Mesothelial cell of epicardium (in vitro differentiated cells): ENCODE measurements at places on chromosomes 7 and 10.
A peak's percentile ranks its signal among the peaks of the same experiment; 100 is the strongest.

DNA sequence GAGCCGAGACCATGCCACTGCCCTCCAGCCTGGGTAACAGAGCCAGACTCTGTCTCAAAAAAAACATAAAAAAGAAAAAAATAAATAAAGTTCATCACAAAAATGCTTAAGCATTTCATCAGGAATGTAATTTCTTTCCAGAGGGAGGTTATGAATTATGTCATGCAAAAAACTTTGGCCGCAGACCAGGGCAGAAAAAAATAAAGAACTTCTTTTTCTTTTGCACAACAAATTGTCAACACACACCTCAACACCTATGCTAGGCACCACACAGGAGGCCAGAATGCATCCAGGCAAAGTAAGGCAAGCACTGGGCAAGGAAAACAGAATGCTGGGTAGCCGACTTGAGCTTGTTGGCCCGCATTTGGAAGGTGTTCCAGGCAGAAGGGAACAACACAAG lies 3.9 kb downstream of the C10orf62 start:
- DNase-seq, result no peak

DNA sequence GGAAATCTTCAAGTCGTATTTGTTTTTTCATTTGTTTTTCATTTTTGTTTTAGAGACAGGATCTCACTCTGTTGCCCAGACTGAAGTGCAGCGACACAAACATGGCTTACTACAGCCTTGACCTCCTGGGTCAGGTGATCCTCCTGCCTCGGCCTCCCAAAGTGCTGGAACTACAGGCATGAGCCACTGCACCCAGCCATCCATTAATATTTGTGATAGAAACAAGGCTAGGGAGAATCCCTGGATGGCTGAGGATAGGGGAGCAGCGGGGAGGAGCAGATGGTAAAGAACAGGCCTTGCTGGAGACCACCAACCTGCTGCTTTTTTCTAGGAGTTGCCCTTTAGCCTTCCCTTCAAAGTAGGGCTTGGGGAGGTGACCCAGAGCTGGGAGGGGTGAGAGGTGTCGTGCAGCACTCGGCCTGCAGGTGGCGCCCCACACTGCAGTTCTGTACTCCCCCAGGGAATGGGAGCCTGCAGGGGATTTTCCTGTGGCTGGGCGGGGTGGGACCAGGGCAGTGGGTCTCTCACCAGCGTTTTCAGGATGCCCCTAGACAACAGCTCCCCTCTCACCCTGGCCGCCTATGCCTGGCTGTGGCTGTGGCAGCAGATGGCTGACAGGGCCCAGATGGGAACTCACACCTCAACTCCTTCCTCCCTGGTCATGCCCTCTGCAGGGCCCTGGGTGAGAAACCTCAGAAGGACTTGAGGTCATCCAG lies 12.6 kb upstream of the CDH23 start:
- peak; percentile 49 for DNase-seq

DNA sequence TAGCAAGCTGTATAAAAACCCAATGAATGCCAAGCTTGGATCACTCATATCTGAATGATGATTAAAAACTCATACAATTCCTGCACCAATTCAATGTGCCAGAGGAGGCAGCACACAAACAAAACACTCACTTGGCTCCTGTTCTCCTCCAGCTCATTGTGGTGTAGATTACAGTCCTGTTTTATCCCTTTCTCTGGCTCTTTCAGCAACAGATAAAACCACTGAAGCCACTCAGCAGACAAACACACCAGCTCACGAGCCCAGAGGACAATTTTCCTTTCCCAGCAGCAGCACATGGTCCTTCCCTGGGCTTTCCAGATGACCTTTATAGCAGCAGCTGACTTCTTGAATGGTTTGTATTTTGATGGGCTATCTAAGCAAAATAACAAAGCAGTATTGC lies 107.3 kb upstream of the STARD3NL start:
- no peak for DNase-seq

DNA sequence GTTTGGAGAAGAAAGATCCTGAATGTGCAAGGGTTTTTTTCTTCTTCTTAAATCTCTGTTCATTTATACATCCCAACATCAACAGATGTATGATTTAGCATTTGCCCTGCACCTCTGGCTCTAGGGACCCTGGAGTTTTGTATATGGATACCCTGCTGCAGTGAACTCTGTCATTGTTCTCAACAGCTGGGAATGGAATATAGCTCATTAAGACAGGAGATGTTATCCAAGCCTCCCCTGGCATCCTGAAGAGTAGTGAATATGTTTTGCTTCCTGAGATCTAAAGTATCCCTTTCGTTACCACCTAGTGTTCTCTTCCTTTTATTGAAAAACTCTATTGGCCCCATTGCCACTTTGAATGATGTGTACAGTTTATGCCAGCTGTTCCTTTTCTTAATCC lies 275.9 kb downstream of the EXOC4 start:
- DNase-seq, result no peak

DNA sequence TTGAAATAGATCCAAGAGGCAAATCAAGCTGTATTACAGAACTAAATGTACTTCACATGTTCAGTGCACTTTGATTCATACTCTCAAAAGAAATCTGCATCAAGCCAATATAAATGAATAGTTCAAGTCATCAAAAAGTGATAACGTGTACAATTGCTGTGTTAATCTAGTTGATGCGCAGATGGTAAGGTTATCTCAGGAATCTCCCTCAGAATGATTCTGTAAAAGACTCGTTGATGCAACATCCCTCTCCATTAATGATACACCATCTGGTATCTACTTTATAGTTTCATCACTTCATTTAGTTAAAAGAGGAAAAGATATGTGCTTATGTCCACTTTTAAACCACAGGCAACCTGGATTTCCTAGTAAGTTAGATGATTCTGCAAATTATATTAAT lies 200.6 kb downstream of the CHCHD3 start:
- DNase-seq, result no peak

- no peak for DNase-seq
Observed at GRCh38 chr10:103111031-103111917, 81.8 kb downstream of the NT5C2 start.

DNA sequence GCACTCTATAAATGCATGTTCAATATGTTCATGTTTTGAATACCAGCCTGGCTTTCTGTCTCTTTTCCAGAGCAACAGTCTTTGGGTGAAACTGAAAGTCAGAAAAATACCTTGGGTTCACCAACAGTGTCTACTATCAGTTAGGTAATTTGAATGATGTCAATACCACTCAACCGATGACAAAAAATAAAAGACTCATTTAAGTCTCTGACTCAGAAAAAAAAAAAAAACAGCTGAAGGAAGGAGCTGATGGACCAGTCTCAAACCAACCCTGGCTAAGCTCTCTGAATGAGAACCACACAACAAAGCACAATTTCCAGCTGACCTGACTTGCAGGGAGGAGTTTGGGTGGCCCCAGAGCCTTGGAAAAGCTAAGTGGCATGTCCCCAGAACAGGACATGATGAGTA lies 42.5 kb downstream of the ABLIM1 start:
- DNase-seq, result no peak

GRCh38 chr10:12844811-12845483 lies 156.6 kb downstream of the CCDC3 start:
- peak; percentile 53 for DNase-seq

GRCh38 chr7:27241189-27242056 lies 1.2 kb upstream of the EVX1 start:
- no peak for DNase-seq

GRCh38 chr10:60555700-60556099 lies 166.0 kb upstream of the ANK3 start:
- no peak for DNase-seq

DNA sequence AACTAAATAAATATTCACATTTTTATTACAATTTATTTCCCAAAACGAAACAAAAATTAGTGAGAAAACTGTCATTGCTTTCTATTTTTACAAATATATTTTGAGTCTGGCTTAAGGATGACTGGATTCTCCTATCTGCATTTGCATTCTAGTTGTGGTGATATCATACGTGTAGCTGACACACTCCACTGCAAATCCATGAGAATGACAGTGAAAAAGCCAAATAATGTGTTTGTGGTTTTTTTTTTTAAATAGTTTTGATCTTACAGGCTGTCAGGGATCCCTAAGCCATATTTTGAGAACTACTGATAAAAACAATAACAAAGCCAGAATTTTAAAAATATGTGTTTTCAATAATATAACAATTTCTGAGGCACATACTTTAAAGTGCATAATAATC lies 5.8 kb upstream of the STAMBPL1 start:
- no peak for DNase-seq

- no peak for DNase-seq
Observed at GRCh38 chr10:106712988-106713387, 451.5 kb downstream of the SORCS1 start.

- no peak for DNase-seq
Observed at GRCh38 chr10:86597306-86597705, 57.0 kb upstream of the OPN4 start.

DNA sequence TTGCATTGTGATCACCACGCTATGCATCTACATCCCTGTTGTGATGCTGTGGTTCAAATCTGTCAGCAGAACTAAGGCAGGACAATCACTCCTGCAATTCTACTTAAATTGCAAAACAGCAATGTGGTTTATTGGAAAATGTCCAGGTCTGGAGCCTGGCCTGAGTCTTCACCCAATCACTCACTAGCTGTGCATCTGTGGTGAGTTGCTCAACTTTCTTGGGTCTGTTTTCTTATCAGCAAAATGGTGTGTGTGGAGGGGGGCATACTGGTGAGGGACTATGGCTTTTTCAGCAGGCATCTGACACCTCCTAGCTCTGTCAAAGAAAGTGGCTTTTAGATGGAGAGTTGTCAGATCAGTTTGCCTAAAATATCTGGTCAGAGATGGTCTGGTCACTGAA lies 108.3 kb upstream of the FEZF1 start:
- no peak for DNase-seq

GRCh38 chr7:49840751-49841405 lies 67.4 kb downstream of the VWC2 start:
- no peak for DNase-seq

DNA sequence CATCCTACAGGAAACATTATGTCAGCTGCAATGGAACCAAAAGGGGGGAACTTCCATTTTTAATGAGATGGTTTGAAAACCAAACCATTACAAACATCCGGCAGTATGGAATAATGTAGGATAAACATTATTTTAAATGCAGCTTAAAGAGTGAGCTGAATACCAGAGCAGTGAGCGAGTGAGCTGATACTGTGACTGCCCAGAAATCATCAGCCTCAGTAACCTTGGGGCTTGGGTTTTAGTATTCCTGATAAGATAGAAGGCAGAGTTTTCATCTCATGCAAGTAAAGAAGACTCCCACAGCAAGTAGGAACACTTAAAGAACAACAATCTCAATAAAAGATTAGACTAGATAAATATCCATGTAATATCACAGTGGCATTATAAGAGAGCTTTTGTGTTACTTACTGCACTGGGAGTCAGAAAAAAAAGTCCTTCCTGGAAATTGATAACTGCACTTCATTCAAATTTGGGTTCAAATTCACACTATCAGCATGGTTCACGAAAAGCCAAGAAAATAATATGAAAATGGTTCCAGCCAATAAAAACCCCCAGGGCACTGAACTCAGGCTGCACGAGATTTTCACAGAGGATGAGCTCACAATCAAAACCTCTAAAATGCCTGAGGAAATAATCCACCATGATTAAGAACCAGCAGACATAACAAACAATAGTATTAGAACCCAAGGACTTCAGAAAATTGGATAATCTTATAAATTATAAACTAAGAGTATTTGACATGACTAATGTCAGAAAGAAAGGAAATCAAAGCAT lies 115.7 kb downstream of the MTPAP start:
- no peak for DNase-seq

- DNase-seq, result no peak
Observed at GRCh38 chr10:131727560-131727959, 173.2 kb upstream of the PPP2R2D start.

DNA sequence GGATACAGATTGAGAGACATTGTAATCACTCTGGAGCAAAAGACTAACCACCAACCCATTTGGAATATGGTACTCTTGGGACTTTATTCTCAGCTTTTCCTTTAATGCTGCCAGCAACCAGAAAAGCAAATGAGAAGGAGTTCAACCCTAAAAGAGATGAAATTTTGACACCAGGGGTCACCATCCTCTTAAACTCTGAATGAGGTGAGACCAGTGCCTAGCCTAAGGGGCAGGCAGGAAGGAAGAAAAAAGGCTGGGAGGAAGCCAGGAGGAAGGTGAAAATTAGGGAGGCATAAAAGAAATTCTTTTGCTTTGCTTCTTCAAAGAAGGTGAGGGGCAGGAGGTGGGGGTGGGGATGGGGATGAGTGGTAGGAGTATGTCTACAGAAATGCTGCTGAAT lies 135.8 kb downstream of the JAZF1 start:
- no peak for DNase-seq

DNA sequence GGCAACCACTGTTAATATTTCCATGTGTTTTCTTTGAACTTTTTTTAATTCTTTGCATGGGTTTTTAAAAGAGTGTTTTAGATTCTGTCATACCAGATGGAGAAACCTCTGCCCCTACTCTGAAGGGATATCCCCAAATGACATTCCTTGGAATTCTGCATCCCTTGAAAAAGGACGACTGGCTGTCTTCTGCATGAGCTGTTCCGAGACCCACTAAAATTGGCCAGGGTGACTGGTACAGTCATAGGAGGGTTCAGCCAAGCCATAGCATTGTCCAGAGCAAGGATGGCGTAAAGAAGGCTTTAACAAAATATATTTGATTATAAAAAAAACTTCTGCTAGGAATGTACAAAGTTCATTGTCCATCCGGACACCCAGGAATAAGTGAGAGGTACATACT lies 952.9 kb downstream of the NRG3 start:
- DNase-seq, result no peak

DNA sequence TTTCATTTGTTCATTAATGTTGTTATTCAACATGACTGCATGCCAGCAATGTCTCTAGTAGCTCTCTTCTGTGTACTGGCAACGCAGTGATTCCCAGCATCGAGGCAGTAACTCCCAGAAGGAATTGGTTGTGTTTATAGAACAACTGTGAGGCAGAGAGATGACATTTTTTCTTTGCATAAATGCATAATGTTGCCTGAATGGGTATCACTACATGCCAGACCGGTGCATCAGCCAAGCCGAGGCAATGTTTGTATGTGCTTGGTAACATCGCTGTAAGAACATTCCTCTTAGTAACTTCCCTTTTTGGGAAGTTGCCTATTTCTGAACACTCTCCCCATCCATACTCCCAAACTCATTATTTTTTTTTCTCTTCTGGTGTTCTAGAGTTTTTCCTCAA lies 182.9 kb downstream of the HTR7 start:
- no peak for DNase-seq

GRCh38 chr10:28677888-28678686 lies 766 bp downstream of the BAMBI start:
- DNase-seq, result peak; percentile 46

DNA sequence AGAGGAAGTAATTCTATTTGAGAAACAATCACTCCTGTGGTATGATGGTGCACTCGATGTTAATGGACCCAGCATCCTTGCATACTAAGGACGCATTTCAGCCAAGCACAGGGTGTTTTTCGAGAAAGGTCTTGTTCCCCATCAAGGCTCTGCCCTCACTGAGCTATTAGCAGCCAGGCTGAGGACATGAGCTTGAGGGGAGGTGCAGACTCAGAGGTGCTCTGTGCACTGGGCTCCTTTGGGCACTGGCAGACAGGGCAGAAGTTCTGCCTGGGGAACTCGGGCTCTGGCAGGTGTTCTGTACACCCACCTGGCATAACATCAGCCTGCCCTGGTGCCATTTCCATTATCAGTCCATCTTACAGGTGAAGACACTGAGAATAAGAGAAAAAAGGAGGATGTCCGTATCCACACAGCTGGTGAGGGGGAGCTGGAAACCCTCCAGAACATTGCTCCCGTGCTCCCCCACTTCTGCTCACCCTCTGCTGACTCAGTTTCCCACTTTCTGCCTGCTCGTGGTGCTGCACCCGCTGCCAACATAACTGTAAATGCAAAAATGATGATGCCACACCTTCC lies 92.7 kb upstream of the RET start:
- DNase-seq, result peak; percentile 27

- no peak for DNase-seq
Observed at GRCh38 chr7:43443381-43443780, 139.5 kb upstream of the STK17A start.
